Fibroblast of gingiva (primary cell): ENCODE measurements at places on chromosomes 13 and 19.

DNA sequence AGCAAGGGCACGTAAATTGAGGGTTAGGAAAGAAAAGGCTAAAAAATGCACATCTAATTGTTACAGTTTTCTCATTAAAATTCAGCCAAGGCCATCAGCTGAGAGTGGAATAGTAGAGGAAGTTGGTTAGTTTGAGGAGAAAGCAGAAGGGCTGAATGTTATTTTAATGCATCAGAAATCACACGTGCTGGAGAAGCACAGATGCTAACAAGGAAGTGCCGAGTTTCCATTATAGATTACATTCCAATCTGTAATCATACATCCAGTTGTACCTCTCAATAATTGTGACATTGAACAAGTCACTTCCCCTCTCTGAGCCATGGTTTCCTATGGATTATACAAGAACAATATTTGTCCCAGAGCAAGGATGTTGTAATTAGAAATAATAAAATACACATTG lies 25.1 kb downstream of the FPR3 start:
- no peak for DNase-seq

DNA sequence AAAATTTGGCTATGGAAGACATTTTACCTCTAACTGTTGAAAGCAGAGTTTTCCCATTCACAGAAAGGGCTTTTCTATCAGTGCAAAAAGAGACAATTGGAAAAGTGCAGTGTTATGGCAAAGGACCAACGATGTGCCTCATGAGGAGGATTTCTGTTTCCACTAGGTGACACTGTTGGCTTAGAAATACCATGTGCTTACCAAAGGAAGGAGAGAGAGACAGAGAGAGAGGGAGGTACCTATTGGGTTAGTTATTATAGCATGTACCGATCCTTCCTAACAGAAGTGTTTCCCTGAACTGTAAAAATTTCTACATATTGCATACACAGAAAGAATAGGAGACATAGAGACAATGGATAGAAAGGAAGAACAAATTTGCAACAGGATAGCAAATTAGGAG lies 23.9 kb upstream of the PSG4 start:
- DNase-seq = peak; percentile 6

DNA sequence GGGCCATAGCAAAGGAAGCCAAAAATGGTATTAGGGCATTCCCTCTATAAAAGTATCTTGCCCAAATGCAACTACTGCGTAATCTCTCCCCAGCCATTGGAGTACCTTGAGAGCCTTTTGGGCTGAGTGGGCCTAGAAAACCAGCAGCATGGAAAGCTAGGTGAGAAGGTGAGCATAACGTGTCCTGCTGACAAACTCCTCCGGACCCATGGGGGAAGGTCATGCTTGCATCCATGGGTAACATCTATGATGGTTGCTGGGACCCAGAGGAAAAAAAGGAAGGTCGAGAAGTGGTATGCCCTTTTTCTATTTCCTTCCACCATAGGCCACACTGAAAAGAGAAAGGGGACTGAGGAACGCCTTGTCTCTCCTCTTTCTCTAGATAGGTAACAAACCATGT lies 57.4 kb downstream of the ZNF728 start:
- DNase-seq = peak; percentile 18

DNA sequence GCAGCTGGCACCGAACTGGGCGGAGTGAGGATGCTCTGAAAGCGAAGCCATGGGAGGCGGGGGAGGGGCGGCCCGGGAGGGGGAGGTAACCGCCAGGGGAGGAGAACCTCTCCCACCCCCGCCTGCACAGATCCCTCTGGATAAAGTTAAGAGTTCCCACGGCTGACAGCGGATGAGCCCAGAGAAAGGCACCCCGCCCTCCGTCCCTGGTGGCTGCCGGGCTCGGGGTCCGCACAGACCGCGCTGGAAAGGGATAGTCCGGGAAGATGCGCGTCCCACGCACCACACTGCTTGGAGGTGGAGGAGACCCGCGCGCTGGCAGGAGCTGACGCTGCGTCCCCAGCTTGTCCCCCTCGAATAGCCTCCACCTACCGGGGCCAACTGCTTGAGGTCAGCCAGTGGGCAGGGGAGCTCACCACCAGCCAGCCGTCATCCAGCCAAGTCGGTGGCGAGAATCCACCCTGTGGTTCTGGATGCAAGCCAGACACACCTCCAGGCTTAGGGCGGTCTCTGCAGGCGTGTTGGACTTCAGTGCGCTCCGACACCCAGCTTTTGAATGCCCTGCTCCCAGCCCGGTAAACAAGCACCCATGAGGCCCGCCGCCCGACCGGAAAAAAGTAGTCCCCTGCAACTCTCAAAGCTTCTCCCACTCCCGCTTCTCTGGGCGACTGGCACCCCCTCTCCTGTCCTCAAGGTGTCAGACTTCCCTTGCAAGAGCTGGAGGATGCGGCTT lies at the start of gene TRPC4:
Gene TRPC4 (minus strand): TSS at position 17 of the 733 bp plus-strand sequence. CDS start 86,439 bp downstream, outside the sequence.
- DNase-seq = peak; percentile 26

DNA sequence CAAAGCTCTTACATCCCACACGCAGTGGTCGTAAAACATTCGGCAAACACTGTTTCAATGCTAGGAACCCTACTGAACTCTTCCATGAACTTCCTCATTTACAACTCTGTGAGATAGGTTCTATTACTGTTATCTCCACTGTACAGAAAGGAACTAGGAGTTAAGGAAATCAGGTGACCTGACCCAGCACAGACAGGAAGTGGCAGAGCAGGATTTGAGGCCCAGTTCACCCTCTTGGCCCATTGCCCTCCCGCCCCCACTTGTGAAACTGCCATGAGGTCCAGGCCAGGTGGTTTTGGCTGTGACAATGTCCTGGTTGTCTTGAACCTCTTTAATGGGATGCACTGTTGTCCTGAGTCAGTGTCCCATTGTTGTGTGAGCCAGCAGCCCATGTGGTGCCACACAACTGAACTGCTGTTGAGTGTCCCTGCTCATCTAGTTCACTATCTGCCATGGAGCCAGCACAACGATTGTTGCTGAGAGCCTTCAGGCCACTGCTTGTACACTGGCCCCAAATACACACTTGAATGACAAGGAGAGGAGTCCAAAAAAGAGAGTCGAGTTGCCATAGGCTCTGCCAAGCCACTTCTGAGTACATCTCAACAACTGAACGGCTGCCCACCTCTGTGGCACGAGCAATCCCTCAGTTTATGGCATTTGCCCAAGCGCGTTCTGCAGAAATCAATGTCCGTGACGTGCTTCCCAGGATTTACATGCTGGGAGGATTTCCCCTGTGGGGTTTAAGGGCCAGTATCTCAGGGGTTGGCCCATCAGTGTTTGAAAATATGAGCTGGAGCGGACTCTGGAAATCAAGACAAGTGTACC lies 484.6 kb downstream of the TSHZ3 start:
- no peak for DNase-seq

DNA sequence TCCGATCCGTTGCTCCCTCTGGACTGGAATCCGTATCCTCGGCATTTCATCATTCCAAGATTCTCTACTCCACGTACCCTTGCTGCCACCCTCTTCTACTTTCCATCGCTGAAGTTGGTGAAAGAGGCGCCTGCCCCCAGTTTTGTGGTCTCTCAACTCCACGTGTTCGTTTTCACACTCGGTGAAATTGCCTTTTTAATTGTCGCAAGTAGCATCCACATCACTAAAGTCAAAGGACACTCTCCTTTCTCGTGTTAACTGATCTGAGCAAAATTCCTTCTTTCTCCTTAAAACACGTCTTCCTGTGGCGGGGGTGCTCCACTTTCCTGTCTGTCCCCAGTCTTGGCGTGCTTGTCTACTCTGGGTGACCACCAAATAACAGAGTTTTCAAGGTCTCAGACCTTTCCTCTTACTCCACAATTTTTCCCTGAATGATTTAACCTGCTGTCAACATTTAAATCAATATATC lies 1.1 kb upstream of the TMTC4 start:
- no peak for DNase-seq

DNA sequence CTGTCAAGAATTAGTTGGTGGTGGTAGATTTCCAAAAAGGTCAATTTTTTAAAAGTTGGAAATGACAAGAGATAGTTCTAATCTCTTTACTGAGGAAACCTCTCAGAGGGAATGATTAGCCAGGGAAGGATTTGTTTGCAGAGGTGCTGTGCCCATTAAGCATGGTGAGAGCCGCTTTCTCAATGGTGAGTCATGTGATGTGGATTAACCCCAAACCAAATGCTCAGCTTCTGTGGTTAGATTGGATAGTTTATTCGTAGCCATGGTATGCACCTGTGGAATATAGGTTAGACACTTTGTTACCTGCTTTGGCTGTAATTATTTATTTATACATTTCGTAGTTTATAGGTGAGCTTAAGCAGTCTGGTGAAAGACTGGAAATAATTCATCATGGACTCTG lies 7.1 kb downstream of the HNRNPM start:
- peak; percentile 17 for DNase-seq

DNA sequence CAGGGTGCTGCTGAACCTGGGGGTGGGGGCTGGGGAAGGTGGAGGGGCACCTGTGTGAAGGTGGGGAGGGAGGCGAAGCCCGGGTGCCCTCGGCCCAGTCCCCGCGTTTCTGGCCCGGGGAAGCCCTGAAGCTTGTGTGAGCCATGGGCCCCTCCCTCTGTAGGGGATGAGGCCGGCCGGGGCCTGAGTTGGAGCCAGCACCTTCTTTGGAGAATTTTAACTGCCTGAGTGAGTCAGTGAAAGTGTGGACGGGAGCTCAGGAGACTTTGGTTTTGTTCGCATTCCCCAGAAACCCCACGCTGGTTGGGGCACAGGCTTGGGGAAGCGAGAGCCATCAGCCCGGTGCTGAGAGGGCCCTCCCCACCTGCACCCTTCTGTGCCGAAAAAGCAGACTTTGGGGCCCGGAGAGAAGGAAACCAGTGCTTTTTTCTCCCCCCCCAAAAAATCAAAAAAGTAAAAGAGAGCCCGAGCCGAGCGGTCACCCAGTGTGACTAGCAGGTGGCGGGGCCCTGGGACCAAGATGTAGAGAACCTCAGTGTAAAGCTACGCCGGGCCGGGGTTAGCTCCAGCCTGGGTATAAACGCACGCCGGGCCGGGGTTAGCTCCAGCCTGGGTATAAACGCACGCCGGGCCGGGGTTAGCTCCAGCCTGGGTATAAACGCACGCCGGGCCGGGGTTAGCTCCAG lies 45.1 kb downstream of the TMEM255B start:
- DNase-seq = no peak

- DNase-seq = no peak
These were observed 7.3 kb downstream of the PIAS4 start for GRCh38 chr19:4014541-4015491.

GRCh38 chr19:35260694-35261304 lies 8.0 kb upstream of the USF2 start:
- DNase-seq = no peak

DNA sequence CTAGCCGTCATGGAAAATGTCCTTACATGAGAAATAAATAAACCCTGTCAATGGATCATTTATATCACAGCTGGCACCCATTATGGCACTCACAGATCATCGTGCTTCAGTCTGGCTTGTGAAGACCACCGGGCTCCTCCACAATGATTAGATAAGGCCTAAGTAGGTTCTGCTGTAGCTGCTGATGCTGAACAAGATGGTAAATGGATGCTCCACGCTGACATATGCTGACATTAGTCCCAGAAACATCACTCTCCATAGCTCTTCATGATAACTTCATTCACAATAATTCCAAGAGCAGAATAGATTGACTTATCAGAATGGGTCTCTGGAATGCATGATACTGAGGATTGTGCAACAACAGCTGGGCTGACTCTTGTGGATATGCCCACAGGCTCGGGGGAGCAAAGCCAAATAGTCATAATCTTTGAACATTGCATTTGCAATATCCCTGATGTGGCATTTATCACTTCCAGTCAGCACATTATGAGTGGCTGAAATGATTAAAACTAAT lies 63.8 kb upstream of the RXFP2 start:
- peak; percentile 7 for DNase-seq
